Right atrium auricular region (tissue), 2 donors: ENCODE measurements at places on chromosomes 5 and 9. TPM values are rescaled to one million over a fixed set of nuclear protein-coding genes. Genes with fewer than 3 reads are reported as not detected.

The CAPSL gene
- total RNA-seq = not detected

The TMEM174 gene
- total RNA-seq = not detected

The TERT gene
- not detected for total RNA-seq

DNA sequence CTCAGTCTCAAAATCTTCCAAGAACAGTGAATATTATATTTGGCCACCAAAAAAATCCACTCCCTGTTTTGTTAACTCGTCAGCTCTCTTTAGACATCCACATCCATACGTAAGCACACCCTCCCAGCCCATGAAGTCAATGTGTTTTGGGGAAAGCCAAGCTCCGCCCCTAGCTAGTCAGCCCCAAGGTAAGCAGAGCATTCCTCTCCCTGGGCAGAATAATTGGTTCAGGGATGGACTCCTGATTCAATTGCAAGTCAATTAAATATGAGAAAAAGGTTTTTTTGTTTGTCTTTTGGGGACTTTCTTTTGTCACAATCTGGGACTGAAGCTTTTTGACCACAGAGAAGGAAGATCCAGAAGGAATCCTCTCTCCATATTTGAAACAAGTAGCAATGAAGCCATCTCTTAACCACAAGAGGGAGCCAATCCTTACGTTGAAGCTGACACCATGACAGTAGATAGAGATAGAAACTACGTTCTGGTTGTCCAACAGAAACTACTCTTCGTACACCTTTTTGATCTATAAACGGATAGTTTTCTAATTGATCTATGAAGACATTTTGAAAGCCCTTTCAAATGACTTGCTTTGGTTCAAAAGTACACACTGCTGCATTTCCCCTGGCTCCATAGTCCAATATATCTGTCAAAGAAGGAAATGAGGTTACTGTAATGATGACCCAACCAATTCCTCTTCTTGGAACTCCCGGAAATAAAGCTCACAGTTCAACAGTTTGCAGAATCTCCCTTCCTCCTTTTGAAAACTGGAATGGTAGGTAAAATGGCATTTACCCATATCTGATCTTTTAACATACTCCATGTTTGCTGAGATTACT is 166.4 kb downstream of the TLE1 start:
- no peak for DNase-seq

DNA sequence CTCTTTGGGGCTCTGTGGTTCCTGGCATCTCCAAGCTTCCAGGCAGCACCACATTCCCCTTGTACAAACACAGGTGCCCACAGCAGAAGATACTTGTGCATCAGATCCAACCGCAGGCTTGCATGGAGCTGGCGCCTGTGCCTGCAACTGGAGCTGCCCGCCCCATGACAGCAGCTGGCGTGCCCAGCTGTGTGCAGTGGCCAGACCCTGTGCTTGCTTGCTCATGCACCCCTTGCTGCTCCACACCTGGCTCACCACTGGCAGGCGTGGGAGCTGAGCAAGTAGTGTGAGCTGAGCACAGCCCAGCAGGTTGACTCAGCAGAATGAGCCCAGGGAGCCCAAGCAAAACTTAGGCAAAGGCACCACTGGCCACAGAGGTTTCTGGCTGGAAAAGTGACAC is 84.4 kb upstream of the STARD4 start:
- no peak for DNase-seq

- no peak for DNase-seq
These were observed 1.8 kb upstream of the DIPK1B start for GRCh38 chr9:136710543-136710942.
